ENCODE measurements at places on chromosomes 1 and 21. TPM values are rescaled to one million over a fixed set of nuclear protein-coding genes. Genes with fewer than 3 reads are reported as not detected.

GRCh38 chr1:178464141-178464540, 32.6 kb downstream of the CLEC20A start:
- H3K4me3 ChIP-seq = no peak overlapping the region
- H3K4me1 ChIP-seq = no peaks in the 10 kb centered on the region
- H3K36me3 ChIP-seq = no peaks in the 10 kb centered on the region
- no peak overlapping the region for H3K27ac ChIP-seq
- H3K27me3 ChIP-seq = peaks cover 13% of the 10 kb centered on the region
- DNase-seq = no peak

- H3K4me3 ChIP-seq = peak overlapping the region; percentile 57
- no peaks in the 10 kb centered on the region for H3K27me3 ChIP-seq
- H3K27ac ChIP-seq = peak overlapping the region; percentile 95
Measured at GRCh38 chr1:100445565-100445964, 92.4 kb upstream of the GPR88 start.

- H3K27me3 ChIP-seq = no peaks in the 10 kb centered on the region
- H3K27ac ChIP-seq = no peak overlapping the region
- no peaks in the 10 kb centered on the region for H3K4me1 ChIP-seq
Measured at GRCh38 chr1:176605176-176605575, 142.2 kb downstream of the PAPPA2 start.

DNA sequence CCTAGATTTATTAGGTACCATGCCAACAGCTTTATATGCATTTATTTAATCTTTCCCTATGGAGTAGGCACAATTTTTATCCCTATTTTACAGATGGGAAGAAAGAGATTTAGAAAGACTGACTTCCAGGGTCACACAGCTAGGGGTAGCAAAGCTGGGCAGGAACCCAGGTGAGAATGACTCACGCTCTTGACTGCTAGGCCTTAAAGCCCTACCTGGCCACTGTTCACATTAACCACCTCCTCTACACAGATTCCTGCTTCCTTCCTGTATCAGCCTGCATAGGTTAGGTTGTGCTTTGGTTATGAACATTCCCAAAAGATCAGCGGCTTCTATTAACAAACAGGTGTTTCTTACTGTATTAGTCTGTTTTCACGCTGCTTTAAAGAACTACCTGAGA, 53.2 kb downstream of the DNAJC6 start:
- H3K4me3 ChIP-seq = no peak overlapping the region
- no peak for DNase-seq
- no peaks in the 10 kb centered on the region for H3K36me3 ChIP-seq
- H3K27me3 ChIP-seq = no peaks in the 10 kb centered on the region
- H3K4me1 ChIP-seq = no peaks in the 10 kb centered on the region

GRCh38 chr1:66644331-66644730, 107.9 kb upstream of the DYNLT5 start:
- H3K27me3 ChIP-seq = peaks cover 3% of the 10 kb centered on the region
- H3K36me3 ChIP-seq = no peaks in the 10 kb centered on the region
- H3K4me3 ChIP-seq = no peak overlapping the region

- peaks cover 20% of the 10 kb centered on the region for H3K4me1 ChIP-seq
- peaks cover 57% of the 10 kb centered on the region for H3K27me3 ChIP-seq
- peak overlapping the region; percentile 28 for H3K27ac ChIP-seq
- H3K4me3 ChIP-seq = peak overlapping the region; percentile 70
Measured at GRCh38 chr1:156104861-156105832, 9.4 kb upstream of the LMNA start.

- no peak for DNase-seq
- peaks cover 23% of the 10 kb centered on the region for H3K4me1 ChIP-seq
- no peak overlapping the region for H3K27ac ChIP-seq
Measured at GRCh38 chr1:66412704-66413103, 121.2 kb upstream of the SGIP1 start.

GRCh38 chr1:1517973-1518620, 6.1 kb downstream of the ATAD3A start:
- H3K4me3 ChIP-seq = no peak overlapping the region
- DNase-seq = no peak
- H3K36me3 ChIP-seq = peaks cover 8% of the 10 kb centered on the region
- no peak overlapping the region for H3K27ac ChIP-seq

- DNase-seq = no peak
- peaks cover 10% of the 10 kb centered on the region for H3K27me3 ChIP-seq
Measured at GRCh38 chr1:244957525-244957924, 93.2 kb upstream of the HNRNPU start.

DNA sequence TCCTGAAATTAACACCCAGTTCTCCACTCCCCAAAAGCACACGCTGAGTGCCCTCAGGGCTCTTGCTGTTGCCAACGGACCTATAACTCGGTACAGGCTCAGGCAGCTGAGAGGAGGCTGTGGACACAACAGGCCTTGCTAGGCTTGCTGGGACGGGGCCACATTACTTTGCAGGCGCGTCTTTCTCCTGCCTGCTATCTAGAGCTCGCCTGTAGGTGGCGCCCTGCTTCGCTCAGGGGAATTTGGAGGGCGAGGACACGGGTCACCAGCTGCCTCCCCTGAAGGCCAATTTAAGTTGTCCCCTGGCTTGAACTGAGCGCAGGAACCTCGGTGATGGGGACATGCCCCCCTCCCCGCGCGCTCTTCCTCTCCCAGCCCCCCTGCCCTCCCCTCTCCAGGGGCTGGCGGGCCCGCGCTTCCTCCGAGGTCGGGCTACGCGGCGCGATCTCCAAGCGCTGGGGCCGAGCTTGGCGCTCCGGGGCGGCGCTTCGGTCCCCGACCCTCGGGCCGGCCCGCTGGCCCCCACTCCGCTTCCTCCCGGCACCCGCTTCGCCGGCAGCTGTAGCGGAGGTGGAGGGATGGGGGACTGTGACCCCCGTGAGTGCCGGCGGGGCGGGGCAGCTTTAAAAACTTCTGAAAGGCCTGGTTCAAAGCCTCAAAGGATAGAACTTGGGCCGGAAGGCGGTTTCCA, 32.4 kb upstream of the NFIA start:
- H3K4me3 ChIP-seq = peak overlapping the region; percentile 84
- no peak overlapping the region for H3K27ac ChIP-seq
- H3K27me3 ChIP-seq = peaks cover 49% of the 10 kb centered on the region
- peaks cover 23% of the 10 kb centered on the region for H3K4me1 ChIP-seq
- peak; percentile 93 for DNase-seq

DNA sequence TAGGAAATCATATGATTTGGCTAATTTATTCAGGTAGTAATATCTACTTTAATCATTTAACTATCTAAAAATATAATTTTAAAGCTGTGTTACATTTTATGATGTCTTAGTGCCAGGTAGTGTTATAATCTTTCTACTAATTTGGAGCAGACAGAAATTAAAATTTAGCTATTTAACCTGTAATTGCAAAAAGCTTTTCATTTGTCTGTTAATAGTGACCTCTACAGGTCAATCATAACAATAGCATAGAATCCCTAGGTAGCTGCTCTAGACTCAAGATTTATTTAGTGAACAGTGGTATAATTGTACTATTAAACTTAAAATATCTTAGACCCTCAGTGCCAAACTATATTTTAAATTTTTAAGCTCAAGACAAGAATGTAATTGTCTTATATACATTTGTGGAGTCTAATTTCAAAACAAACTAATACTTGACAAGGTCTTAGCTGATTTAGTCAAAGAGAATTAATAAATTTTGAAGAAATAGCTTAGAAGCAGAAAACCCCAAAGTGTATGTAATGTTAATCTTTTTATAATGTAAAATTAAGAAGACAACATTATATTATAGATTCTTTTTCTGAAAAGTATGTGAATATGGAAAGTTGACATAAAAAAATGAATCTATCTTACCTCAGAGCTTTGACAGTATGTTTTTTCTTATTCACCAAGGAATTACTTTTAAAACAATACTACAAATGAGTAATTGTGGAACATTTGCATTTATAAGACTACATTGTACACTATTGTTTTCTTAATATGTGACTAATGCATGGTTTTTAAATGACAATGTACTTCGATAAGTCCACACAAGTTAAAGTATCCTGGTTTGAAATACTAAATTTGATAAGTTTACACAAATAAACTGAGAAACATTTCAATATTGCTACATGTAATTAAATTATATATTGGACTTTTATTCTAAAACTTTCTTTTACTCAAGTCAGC, 64.1 kb upstream of the RNPC3 start:
- no peak overlapping the region for H3K4me3 ChIP-seq
- H3K4me1 ChIP-seq = no peaks in the 10 kb centered on the region
- H3K27me3 ChIP-seq = peaks cover 2% of the 10 kb centered on the region
- no peak overlapping the region for H3K27ac ChIP-seq
- no peak for DNase-seq

GRCh38 chr1:6471086-6471969, 5.4 kb upstream of the TNFRSF25 start:
- no peak overlapping the region for H3K27ac ChIP-seq
- no peaks in the 10 kb centered on the region for H3K36me3 ChIP-seq
- no peaks in the 10 kb centered on the region for H3K27me3 ChIP-seq
- no peak overlapping the region for H3K4me3 ChIP-seq

- peaks cover 69% of the 10 kb centered on the region for H3K4me1 ChIP-seq
- H3K36me3 ChIP-seq = peaks cover 1% of the 10 kb centered on the region
- H3K27ac ChIP-seq = no peak overlapping the region
- no peak for DNase-seq
Measured at GRCh38 chr1:197911857-197912696, 5.1 kb upstream of the LHX9 start.

Gene TRIM67
- not detected for total RNA-seq

Gene CORT
- 0.31 TPM for total RNA-seq

Gene SNX7
- not detected for total RNA-seq

Gene CD48
- total RNA-seq = 379 TPM
